GDM1 (cell line): ENCODE measurements at places on chromosomes 2 and 18.

- no peak for DNase-seq
Observed at GRCh38 chr2:189318761-189319160, 122.5 kb upstream of the WDR75 start.

GRCh38 chr2:157339965-157340655, 14.5 kb upstream of the ERMN start:
- no peak for DNase-seq

- no peak for DNase-seq
Observed at GRCh38 chr2:236748801-236749200, 179.2 kb downstream of the ACKR3 start.

- DNase-seq: no peak
Observed at GRCh38 chr2:171347591-171348032, 86.2 kb downstream of the METTL8 start.

DNA sequence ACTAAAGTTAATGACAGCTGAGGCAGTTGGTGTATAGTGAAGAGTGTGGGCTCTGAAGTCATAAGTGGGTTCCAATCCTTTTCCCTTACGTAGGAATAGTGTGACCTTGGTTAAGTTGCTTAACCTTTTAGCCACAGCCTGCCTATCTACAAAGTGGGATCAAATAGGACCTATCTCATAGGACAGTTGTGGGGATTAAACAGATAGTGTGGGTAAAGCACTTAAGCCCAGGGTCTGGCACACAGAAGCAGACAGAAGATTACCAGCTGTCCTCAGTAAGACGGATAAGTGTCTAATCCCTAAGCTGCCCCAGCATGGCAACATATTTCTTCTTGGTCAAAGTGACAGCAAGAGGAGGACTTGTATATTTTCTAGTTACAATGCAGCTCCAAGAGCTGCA, 28.2 kb downstream of the UBE2F start:
- DNase-seq: no peak

GRCh38 chr2:56898986-56899385, 715.2 kb downstream of the CCDC85A start:
- no peak for DNase-seq

- no peak for DNase-seq
Observed at GRCh38 chr2:195307751-195308150, 349.3 kb upstream of the SLC39A10 start.

DNA sequence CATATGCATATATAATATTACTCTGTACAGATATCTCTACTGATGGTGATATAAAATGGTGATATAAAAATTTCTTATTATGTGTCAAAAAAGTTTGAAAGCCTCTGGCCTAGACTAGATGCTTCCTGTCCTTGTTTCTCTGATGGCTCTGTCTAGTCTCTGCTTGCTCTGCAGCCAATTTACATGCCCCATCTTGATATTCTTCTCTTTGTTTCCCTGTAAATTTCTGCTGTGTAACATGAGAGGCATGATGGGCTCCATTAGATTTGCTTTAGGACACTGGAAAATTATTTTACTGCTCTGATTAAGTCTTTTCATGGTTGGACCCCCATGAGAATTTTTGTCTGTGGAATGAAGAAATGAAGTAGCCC, 24.3 kb downstream of the BABAM2 start:
- no peak for DNase-seq

DNA sequence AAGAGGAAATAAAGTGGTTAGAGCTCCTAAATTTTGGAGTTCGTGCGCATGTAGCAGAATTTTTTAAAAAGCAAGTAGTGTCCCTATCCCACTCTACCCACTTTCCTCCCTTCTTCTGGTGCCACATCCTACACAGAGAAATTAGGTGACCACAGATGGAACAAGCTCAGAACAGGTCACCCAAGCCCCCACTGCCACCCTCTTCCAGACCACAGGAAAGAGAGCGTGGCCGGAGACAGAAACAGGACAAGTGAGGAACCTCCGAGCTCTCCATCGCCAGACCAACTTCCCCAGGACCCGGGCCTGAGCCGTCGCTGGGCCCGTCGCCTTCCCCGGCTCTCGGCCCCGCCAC, 433 bp downstream of the NPC1 start:
- DNase-seq: no peak

GRCh38 chr18:68723539-68723938, 8.6 kb upstream of the TMX3 start:
- DNase-seq: no peak

DNA sequence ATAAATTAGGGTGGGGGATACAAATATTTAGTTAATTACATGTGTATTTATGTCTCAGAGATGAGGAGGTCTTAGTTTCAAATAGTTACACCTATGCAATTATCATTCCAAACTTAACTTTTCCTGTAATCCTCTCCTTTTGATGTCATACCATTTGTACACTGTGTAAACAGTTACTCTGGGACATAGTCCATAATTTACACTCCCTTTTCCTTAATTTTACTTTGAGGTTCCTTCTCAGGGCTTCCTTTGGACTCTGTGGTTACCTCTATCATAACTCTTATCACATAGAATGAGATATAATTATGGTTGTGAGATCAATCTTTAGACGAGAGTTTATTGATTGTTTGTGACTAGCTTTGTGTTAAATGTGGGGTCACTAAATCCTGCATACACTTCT, 84.4 kb downstream of the DPP10 start:
- DNase-seq: no peak

DNA sequence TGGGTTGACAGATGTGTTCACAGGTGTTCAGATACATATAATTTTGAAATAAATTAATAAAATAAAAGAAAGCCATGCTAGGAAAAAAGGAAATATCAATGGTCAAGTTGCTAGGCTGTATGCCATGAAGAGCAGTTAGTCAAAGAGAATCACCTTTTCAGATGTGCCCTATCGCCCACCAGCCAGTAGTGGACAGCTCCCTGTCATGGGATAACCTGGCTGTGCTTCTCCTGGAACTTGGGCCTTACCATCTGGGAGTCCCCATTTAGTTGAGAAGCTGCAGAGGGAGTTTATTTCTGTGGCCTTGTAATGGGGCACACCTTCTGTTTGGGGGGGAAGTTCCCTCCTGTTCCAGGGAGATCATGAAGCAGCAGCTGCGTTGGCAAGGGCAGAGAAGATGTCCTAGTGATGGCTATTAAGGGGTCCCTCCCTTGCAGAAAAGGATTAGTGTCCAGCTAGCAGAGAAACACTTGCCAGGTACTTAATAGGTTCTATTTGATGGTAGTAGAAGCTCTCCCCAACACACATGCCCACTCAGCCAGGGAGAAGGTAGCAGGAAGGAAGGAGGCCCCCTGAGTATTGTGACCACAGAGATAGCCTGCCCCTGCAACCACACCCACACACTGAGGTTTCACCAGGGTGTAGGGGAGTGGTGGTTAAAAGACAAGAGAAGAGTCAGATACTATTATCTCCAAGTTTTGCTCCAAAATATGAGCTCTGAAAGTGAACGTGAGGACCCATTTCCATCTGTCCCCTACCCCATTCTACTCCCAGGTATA, 117.7 kb downstream of the B3GNT2 start:
- peak; percentile 67 for DNase-seq
